Effector memory CD4-positive, alpha-beta T cell (primary cell): ENCODE measurements at places on chromosomes 4 and X.
A peak's percentile ranks its signal among the peaks of the same experiment; 100 is the strongest.

DNA sequence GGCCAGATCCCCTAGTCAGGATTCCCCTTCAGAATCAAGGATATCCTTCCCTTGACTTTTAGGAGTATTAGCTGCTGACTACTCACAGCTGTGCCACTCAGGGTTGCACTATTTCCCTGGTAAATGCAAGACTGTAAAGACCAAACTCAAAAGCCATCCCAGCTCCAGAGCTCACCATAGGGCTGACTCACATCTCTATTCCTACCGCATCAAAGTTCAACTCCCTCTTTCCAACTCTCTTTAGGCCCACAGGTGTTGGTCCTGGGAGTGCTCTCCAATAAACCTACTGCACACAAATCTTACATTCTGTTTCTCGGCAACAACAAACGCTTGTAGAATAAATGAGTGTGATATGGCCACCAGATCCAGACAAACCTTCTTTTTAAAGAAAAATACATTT lies 109.6 kb downstream of the PPP3CA start:
- no peak overlapping the region for H3K4me3 ChIP-seq
- no peaks in the 10 kb centered on the region for H3K4me1 ChIP-seq
- no peak overlapping the region for H3K27ac ChIP-seq
- no peak for DNase-seq
- H3K36me3 ChIP-seq, result no peaks in the 10 kb centered on the region
- no peaks in the 10 kb centered on the region for H3K27me3 ChIP-seq

DNA sequence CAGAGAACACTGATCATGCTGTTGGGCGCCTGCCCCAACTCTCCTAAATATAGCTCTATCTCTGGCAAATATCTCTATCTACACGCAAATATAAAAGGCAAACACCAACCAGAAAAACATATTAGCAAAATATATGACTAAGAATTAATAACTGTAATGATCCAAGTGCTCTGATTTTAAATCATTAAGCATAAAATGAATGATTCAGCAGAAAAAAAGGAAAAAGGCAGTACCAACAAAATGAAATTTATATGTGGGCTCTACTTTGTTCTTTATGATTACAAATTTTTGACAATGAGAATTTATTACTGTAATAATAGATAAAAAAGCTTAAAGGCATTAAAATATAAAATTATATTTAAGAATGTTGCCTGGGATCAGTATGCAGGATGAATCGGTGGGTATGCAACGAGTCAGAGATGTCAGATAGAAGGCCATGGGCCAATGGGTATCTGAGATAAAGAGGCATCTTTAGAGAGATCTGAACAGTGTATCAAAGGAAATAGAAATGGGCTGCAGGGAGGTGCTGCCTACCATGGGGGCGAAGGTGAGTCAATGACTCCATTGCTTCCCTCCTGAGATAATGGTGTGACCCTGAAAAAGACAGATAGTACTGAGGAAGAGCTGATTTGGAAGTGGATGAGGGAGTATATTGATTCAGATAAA lies 234.8 kb downstream of the SCFD2 start:
- no peak overlapping the region for H3K4me3 ChIP-seq
- H3K36me3 ChIP-seq, result no peaks in the 10 kb centered on the region
- H3K4me1 ChIP-seq, result no peaks in the 10 kb centered on the region
- H3K27ac ChIP-seq, result no peak overlapping the region
- H3K27me3 ChIP-seq, result no peaks in the 10 kb centered on the region

- no peaks in the 10 kb centered on the region for H3K4me1 ChIP-seq
- DNase-seq, result no peak
- no peaks in the 10 kb centered on the region for H3K36me3 ChIP-seq
- H3K4me3 ChIP-seq, result no peak overlapping the region
- no peaks in the 10 kb centered on the region for H3K27me3 ChIP-seq
- no peak overlapping the region for H3K27ac ChIP-seq
Measured at GRCh38 chrX:55668084-55668483, 44.9 kb downstream of the FOXR2 start.

DNA sequence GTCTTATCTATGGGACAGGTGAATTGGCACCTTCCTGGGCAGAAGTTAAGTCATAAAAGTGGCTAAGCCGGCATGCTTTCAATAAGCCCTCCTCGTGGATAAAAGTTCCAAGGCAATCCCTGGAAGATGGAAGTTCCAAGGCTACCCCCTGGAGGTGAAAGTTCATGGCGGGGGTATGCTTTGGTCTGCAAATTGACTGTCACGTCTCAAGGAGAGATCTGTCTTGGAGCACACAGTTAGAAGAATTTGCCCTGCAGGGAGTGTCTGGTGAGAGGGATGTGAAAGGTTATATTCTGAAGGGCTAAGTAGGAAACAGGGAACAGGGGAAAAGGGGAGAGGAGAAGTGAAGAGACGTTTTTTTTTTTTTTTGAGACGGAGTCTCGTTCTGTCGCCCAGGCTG lies 26.2 kb upstream of the GPR173 start:
- no peak for DNase-seq
- no peaks in the 10 kb centered on the region for H3K36me3 ChIP-seq
- peaks cover 3% of the 10 kb centered on the region for H3K27me3 ChIP-seq
- H3K4me3 ChIP-seq, result no peak overlapping the region
- H3K4me1 ChIP-seq, result no peaks in the 10 kb centered on the region
- no peak overlapping the region for H3K27ac ChIP-seq

GRCh38 chrX:133413218-133413925 lies 1.9 kb downstream of the GPC4 start:
- no peaks in the 10 kb centered on the region for H3K4me1 ChIP-seq
- H3K36me3 ChIP-seq, result no peaks in the 10 kb centered on the region
- no peaks in the 10 kb centered on the region for H3K27me3 ChIP-seq
- no peak overlapping the region for H3K27ac ChIP-seq
- DNase-seq, result no peak

GRCh38 chrX:154057791-154058190 lies 38.1 kb upstream of the IRAK1 start:
- DNase-seq, result no peak
- H3K4me1 ChIP-seq, result peaks cover 9% of the 10 kb centered on the region
- no peak overlapping the region for H3K27ac ChIP-seq
- no peaks in the 10 kb centered on the region for H3K27me3 ChIP-seq
- H3K4me3 ChIP-seq, result no peak overlapping the region
- H3K36me3 ChIP-seq, result no peaks in the 10 kb centered on the region

- no peak for DNase-seq
- H3K4me3 ChIP-seq, result no peak overlapping the region
- H3K36me3 ChIP-seq, result peaks cover 14% of the 10 kb centered on the region
- H3K4me1 ChIP-seq, result no peaks in the 10 kb centered on the region
- no peaks in the 10 kb centered on the region for H3K27me3 ChIP-seq
Measured at GRCh38 chr4:24560868-24561368, 23.4 kb downstream of the DHX15 start.

DNA sequence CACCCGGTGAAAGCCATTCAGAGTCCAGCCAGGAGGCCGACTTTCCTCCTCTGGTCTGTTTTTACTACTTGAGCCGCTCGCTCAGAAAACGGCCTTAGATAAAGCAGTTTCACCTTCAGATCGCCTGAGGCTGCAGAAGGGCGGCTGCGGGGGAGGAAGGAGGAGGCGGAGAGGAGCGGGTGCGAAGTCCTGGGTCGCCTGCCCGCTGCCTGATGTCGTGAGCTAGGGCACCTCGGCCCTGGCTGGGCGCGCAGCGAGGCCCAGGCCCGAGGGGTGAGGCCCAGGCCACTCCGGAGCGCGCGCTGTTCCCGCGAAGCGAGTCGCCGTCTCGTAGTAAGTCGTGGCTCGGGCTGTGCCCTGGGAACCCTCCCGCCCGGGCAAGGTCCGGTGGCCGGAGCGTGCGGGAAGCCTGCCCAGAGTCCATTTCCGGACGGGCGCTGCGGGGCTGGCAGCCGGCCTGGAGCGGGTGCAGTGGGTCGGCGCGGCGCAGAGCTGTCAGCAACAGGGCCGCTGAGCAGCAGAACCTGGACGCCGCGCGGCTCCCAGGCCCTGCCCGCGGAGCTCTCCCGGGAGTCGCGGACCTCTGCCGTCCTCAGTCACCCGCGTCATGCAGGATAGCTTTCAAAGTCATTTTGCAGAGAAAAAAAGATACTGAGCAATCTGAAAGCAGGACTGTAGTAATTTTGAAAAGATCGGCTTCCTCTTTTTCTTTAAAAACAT lies 18.6 kb downstream of the TRIM2 start:
- H3K27me3 ChIP-seq, result no peaks in the 10 kb centered on the region
- peaks cover 8% of the 10 kb centered on the region for H3K4me1 ChIP-seq
- DNase-seq, result no peak
- H3K27ac ChIP-seq, result peak overlapping the region; percentile 57

DNA sequence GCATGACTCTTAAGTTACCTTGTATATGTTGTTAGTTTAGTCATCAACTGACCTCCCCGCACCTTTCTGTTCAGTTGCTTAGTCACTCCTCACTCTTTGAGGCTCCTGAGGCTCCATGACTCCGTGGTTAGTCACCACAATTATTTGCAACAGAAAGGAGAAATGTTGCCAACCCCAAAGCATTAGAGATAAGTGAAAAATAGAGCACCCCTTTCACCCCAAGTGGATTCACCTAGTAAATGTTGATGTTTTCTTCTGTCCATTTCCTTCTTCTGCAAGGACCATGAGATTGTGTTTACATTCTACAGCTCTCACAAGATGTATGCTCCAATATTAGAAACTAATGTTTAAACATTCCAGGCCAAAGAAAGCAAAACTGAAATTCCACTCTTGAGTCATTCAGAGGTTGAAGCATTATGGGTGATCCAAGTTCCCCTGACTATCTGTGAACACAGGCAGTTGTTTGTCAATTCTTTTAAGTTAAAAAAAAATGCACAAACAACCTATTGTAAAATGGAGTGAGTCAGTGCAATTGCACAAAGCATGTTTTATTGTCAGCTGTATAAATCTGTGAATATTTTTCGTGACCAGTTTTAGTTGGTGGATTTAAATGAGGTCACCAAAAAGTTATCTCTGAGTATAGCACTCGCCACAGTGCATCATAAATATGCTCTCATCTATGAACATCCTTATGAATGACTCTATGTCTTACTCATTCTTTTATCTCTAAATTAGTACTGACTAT lies 552.4 kb upstream of the MAGEB2 start:
- H3K27ac ChIP-seq, result no peak overlapping the region
- H3K4me3 ChIP-seq, result no peak overlapping the region
- H3K36me3 ChIP-seq, result no peaks in the 10 kb centered on the region
- DNase-seq, result no peak
- no peaks in the 10 kb centered on the region for H3K4me1 ChIP-seq

GRCh38 chrX:40651620-40652223 lies 4.4 kb upstream of the CXorf38 start:
- peaks cover 4% of the 10 kb centered on the region for H3K4me1 ChIP-seq
- H3K36me3 ChIP-seq, result peaks cover 5% of the 10 kb centered on the region
- peak; percentile 44 for DNase-seq
- H3K27me3 ChIP-seq, result no peaks in the 10 kb centered on the region

DNA sequence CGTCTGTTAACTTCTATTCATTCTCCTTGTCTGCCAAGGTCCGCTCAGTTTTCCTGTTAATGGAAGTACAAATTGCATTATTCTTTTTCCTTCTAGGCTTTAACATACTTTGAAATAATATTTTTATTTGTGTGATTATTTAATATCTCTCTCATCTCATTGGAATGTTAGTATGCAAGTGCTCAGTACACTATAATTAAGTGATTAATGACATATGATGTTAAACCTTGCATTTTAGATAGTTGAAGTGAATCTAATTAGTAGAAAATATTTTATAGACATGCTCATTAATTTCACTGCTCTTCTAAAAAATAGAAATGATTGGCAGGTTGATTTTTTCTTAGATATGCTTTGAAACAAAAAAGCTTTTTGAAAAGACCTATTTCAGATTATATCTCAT lies 1079.8 kb downstream of the RAPGEF2 start:
- DNase-seq, result no peak
- H3K27ac ChIP-seq, result no peak overlapping the region
- no peaks in the 10 kb centered on the region for H3K4me1 ChIP-seq
